ENCODE measurements at places on chromosomes 2 and 18.

GRCh38 chr2:215697496-215697895 is 261.6 kb upstream of the FN1 start:
- no peak for DNase-seq

- DNase-seq, result no peak
These were observed 77.4 kb downstream of the DYSF start for GRCh38 chr2:71530641-71531332.

GRCh38 chr2:145305889-145306288 is 786.0 kb upstream of the ZEB2 start:
- no peak for DNase-seq

GRCh38 chr2:150585221-150585971 is 97.9 kb upstream of the RND3 start:
- DNase-seq, result no peak

DNA sequence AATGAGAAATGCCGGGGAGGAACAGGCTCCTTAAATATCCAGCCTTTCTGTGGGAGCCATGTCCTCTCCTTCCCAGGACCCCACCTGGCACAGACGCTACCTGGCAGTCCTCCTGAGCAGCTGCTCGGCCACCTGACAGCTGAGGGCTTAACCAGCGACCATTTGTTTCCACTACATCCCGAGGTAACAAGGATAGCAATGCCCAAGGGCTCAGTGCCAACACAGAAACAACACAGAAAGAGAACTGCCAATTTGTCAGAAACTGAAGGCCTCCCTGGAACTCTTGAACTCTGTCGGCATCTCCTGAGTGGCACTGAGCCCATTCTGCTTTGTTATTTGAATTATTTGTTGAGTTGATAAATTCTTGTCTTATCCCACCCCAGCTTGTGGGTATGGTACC is 122.2 kb upstream of the ARHGAP28 start:
- DNase-seq, result no peak

DNA sequence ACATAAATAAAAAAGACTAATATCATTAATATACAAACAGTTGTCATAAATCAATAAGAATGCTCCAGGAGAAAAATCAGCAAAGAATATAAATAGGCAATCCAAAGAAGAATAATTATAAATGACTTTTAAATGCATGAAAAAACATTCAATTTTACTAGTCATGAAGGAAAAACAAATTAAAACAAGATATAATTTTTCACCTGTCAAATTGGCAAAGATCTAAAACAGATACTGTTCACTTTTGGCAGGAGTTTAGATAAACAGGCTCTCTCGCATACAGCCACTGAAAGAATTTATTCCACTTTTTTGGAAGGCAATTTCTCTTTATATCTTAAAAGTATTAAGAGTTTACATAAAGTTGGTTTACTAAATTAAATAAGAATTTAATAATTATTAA is 176.8 kb upstream of the SETBP1 start:
- no peak for DNase-seq

DNA sequence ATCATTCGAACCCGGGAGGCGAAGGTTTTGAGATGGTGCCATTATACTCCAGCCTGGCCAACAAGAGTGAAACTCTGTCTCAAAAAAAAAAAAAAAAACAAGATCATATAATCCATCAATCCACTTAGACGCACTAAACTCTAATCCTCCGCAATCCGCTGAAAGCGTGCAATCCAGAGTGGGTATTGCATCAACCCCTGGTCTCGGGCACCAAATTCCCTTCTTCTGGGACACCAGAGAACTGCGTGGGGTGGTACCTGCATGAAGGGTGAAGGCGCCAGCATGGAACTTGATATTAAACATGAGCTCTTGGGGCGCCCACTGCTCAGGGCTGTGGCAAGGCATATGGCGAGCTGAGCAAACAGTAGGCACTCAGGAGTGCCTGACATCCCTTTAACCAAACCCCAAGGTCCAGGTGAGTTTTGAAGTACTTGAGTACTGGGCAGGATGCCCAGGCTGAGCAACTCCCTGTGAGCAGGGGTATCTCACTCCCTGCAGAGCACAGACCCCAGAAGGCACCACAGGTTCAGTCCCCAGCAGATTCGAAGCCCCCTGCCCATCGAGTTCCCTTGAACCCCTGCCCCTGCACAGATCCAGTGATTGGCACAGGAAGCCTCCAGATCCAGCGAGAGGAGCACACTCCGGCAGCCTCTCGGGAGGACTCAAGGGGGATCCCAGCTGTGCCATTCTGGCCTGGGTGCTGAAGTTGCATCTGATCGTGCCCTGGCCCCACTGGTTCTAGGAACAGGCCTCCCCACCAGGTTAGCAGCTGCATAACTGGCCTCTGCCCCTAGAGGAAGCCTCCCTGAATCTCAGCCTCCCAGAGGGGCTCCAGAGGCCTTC is 8.0 kb downstream of the ALPI start:
- DNase-seq, result peak; percentile 13

- DNase-seq, result no peak
These were observed 1212.4 kb downstream of the LRP1B start for GRCh38 chr2:140918426-140918825.
